ENCODE measurements at places on chromosomes 3 and 15.

- DNase-seq, result no peak
Measured at GRCh38 chr3:128859630-128860029, 19.8 kb upstream of the ACAD9 start.

GRCh38 chr3:171649267-171649666, 161.0 kb downstream of the PLD1 start:
- DNase-seq, result no peak

GRCh38 chr3:99858469-99858868, 40.8 kb downstream of the CMSS1 start:
- DNase-seq, result no peak

GRCh38 chr3:106421426-106421825, 552.6 kb upstream of the CBLB start:
- DNase-seq, result no peak

DNA sequence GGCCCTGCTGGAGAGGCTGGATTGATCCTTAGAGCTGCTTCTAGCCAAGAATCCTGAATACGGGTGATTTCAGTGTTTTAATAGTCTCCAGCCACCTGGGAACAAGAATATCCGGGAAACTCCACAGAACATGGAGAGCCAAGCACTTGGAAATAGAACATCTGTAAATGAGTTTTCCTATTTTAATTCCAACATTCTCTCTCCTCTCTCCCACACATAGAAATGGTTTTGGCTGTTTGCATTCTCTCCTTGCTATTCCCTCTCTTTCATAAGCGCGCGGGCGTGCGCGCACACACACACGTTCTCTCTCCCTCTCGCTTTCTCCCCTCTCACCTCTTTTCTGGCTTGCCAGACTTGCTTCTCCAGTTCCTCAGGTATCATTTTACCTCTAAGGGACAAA, 50.6 kb downstream of the GADL1 start:
- DNase-seq, result no peak

Data from activated CD4-positive, alpha-beta memory T cell treated with anti-CD3 and anti-CD28 coated beads for 36 hours (primary cell).